ENCODE measurements at places on chromosomes 3 and 15.

DNA sequence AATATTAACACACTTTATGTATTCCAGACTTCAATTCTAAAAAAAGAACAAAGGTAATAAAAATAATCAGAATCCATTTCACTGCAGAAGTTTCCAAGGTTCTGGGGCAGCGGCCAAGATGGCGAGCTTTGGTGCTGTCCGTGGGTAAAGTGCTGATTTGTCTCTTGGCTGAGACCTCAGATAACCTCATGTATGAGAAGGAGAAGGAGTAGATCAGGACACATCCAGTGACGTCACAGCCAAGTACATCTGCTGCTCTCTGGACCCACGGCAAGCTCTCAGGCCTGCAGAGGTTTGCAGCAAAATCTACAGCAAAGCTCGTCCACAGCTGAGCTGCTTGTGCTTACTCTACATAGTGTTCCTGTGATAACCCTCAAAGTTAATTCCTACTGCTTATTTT, 165.7 kb downstream of the MAGI1 start:
- DNase-seq: no peak

DNA sequence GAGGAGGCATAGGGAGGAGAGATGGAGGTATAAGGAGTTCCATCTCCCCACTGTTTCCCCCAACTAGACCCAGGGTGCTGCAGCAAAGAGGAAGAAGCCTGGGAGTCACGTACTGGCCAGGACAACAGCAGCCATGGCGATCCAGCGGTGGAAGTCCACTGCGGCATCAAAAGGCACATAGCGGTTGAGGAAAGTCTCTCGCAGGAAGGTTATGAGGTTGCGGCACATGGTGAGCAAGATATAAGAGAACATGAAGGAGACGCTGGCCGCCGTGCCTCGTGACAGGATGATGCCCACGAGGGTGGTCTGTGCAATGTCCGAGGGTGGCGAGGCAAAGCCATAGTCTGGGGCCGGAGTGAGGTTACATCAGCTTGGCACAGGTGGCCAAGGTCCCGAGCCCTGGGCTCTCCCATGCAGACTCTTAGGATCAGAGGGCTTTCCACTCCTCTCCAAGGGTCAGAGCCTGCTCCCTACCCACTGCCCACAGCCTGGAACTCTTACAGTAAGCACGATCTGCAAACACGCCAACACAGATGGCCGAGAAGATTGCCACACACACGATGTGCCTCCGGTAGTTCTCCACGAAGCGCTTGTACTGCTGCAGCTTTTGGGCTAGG, 14.3 kb downstream of the DUOX2 start:
- no peak for DNase-seq

GRCh38 chr3:110577854-110578253, 493.8 kb upstream of the NECTIN3 start:
- DNase-seq: no peak

DNA sequence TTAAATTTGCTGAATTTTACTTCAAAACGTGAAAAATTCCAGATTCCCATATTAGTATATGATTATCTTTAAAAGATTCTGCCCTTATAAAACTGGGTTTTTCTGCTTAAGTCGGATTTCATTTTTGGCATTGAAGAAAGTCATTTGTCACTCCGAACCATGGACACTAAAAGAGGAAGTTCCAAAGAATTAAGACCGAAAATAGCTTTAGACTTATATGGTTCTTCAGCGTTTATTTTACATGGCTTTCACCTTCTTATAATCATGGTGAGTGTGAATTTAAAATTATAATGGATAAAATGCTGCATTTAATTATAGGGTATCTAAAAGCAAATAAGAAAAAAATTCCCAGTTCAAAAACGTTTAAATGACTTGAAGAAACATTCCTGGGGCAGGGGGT, 1.0 kb downstream of the C3orf38 start:
- peak; percentile 39 for DNase-seq

- no peak for DNase-seq
Observed at GRCh38 chr3:177862962-177863491, 665.7 kb upstream of the TBL1XR1 start.

DNA sequence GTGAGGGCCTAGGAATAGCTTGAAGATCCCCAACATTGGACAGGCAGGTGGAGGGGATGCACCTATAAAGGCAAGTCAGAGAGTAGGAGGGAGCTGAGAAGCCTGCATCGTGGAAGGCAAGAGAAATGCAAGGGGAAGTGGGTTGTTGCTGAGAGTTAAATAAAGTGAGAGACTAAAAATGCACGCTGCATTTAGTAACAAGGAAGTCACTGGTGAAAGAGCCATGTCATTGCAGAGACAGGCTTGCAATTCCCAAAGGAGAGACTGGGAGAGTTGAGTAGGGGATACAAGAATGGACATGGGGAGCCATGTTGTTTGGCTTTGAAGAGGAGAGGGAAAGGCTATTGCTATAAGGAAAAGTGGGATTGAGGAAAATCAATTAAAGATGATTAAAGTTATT, 77.0 kb upstream of the HEG1 start:
- DNase-seq: no peak

DNA sequence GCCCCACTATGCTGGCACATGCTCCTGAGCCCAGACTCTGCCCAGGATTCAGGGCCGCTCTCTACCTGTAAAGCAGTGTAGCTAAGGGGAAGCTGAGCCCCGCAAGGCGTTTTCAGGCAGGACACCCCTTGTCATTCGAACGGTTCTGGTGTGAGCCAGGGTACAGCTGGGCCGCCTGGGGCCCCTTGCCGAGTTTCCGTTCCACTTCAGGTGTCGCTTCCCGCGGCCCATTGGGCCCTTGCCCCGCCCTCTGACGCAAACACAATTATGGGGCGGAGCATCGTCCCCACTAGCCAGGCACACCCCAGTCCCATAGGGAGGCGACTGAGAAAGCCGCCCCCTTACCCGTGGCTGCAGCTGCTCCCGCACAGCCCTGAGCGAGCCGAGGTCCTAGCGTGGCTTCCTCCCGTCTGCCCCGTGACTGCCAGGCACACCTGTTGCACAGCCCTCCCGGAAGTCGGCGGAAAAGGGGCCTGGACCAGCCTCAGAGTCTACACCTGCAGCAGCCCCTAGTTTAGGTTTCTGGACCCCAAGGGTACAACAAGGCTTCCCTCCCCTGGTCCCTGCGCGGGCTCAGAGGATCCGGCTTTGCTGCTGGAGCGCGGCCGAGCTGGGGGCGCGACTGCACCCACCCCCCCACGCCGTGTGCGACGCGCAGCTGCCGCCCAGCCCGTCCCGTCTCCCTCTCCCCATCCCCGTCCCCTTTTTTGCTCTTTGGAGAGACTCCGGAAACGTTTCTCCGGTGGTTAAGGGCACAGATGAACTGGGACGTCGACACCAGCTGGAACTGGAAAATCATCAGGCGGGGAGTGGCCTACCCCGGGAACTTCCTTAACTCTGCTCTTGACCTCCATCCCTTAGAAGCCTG, at the start of gene PLSCR2:
TSS of gene PLSCR2 (minus strand) at position 412 of the 868 bp plus-strand sequence. CDS start 9,657 bp downstream, outside the sequence.
- DNase-seq: peak; percentile 26

DNA sequence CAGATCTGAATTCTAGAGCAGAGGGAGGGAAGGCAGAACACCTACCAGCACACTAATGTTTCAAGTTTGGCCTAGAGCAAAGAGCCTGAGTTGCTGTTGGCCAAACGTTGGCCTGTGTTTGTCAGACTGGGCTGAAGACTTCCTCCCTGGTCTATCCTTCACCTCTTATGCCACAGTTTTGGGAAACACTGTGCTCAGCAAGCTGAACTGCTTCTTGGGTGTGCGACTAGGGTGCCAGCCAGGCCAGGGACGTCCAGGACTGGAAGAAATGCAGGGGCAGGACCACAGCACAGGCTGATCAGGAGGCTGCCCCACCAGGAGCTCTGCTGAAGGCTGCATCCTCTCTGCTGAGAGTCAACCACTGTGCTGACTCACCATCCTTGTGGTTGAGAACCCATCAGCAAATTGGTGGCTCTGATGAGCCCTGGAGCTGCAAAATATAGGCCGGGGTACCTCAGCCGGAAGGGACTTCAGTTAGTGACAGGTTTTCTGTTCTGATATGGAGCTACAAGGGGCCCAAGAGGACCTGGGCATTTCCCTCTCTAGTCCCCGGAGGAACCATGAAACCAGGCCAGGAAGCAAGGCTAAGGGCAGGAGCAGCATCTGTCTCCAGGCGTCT, 131.6 kb upstream of the RASGRP1 start:
- DNase-seq: no peak

- no peak for DNase-seq
Observed at GRCh38 chr15:76938752-76939151, 7.2 kb downstream of the RCN2 start.

- DNase-seq: no peak
Observed at GRCh38 chr3:138941259-138941885, 5.6 kb downstream of the FOXL2 start.

Data from endothelial cell of umbilical vein (primary cell).